CD8-positive, alpha-beta T cell (primary cell): ENCODE measurements at places on chromosomes 1 and 21.

- DNase-seq, result no peak
Measured at GRCh38 chr1:194474701-194475100, 1288.3 kb upstream of the B3GALT2 start.

DNA sequence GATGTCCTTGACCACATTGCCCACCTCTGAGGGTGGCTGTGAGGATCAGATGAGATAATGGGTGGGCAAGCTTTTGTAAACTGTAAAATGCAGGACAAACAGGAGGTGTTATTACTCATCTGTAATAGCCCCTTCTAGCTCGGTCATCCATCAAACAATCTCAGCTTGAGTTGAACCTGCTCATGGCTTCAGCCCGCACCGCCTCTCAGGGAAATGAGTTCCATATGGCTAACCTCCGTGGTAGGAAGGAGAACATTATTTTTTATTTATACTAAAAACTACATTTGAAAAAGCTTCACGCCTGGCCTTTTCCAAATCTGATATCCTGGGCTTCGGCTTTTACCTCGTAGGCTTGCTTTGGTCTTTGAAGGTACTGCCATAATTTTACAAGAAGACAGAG, 116.2 kb upstream of the USP24 start:
- no peak for DNase-seq

- DNase-seq, result no peak
Measured at GRCh38 chr1:115655306-115655663, 13.5 kb downstream of the VANGL1 start.

DNA sequence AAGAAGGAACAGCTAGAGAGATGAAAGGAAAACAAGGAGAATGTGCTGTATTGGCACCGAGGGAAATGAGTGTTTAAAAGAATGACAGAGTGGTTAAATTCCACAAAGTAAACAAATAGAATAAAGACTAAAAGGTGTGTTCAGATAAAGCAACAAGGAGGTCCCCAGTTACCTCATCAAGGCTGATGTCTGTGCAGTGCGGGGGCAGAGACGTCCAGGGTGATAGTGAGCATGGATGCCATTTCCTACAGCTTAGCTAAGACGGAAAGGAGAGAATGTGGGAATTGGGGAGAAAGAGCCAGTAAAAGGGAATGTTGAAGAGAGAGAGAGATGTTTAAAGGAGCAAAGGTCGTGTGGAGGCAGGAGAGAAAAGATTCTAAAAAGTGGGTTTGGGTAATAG, 15.5 kb downstream of the LMOD1 start:
- no peak for DNase-seq

DNA sequence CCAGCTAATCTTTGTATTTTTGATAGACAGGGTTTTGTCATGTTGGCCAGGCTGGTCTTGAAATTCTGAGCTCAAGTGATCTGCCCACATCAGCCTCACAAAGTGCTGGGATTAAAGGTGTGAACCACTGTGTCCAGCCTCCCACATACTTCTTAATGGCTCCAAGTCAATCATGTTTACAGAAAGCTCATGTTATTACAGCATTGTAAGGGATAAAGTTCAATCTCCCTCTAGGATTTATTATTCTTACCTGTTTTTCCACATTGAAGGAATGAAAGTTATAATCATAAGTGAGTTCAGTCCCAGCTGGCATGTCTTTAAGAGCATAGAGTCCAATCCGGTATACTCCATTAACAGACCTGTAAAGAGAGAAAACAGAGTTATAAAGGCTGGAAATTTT, 39.4 kb downstream of the RUSC1 start:
- DNase-seq, result no peak

DNA sequence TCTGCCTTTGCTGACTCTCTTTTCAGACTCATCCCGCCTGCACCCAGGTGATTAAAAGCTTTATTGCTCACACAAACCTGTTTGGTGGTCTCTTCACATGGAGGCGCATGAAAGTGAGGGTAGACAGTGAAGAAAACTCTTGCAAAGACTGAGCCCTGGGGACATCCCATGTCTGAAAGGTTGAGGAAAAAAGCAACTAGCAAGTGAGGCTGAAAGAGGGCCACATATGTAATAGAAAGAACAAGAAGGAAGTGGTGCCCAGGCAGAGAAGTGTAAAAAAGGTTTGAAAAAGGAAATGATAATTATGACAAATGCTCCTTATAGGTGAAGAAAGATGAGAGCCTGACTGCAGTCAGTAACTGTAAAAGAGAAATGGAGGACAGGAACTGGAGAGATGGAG, 115.9 kb upstream of the NEK7 start:
- no peak for DNase-seq

- DNase-seq, result peak; percentile 36
Measured at GRCh38 chr1:78839704-78840277, 166.7 kb downstream of the ADGRL4 start.

- no peak for DNase-seq
Measured at GRCh38 chr1:85198864-85199263, 2.0 kb downstream of the SYDE2 start.

DNA sequence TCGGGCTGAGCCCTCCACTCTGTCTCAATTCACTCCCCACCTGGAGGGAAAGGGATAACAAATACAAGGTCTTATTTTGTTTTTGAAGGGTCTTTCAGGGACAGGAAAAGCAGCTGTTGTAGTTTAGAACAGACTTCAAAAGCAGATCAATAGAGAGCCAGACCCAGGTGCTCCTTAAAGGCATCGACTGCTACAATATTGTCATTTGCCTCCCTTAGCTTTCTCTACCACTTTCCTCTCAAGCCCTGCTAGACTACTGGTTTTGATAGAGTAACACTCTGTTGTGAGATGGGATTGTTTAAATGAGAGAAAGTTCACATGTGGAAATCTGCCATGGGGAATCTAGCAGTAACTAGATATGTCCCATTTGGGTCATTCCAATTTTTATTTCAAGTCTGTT, 24.0 kb downstream of the RGS7 start:
- no peak for DNase-seq

GRCh38 chr1:79694241-79694640, 687.7 kb upstream of the ADGRL4 start:
- no peak for DNase-seq

GRCh38 chr1:3785456-3786157, 10.7 kb downstream of the LRRC47 start:
- no peak for DNase-seq

DNA sequence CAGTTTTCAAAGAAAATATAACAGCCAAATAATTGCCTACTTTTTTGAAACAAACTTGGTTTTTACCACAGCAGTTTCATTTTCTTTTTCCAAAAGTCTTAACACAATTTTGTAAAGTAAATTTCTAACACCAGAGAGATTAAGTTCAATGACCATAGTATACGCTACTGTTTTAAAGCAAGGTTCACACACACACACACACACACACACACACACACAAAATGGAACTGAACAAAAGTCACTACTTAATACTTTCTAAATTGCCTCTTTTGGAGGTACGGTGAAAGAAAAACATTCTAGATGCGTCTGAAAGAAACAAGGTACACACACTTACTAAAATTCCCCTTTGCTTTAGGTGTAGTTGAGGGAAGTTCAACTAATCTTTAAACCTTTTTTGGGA, 30.1 kb downstream of the C21orf91 start:
- DNase-seq, result no peak

GRCh38 chr1:29197590-29197924, 15.9 kb upstream of the SRSF4 start:
- peak; percentile 51 for DNase-seq

GRCh38 chr1:107187399-107187798, 46.6 kb downstream of the NTNG1 start:
- DNase-seq, result no peak

GRCh38 chr1:100377590-100378361, 25.5 kb downstream of the CDC14A start:
- no peak for DNase-seq

DNA sequence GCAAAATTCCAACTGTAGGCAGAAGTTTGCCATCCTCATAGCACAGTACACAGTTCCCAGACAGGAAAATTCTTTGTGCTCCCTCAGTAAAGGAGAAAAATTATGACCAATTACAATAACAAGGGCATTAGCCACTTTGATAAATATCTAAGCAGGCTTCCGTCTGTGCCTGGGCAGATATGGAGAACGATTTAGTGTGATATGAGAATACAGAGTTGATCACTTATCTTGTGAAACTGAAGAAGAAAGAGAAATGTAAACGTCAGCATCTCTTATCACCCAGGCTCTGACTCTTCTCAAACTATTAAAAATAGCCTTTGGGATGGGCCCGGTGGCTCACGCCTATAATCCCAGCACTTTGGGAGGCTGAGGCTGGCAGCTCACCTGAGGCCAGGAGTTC, 54.5 kb upstream of the TIAM1 start:
- DNase-seq, result no peak

- no peak for DNase-seq
Measured at GRCh38 chr1:234942879-234943506, 185.6 kb downstream of the TOMM20 start.

DNA sequence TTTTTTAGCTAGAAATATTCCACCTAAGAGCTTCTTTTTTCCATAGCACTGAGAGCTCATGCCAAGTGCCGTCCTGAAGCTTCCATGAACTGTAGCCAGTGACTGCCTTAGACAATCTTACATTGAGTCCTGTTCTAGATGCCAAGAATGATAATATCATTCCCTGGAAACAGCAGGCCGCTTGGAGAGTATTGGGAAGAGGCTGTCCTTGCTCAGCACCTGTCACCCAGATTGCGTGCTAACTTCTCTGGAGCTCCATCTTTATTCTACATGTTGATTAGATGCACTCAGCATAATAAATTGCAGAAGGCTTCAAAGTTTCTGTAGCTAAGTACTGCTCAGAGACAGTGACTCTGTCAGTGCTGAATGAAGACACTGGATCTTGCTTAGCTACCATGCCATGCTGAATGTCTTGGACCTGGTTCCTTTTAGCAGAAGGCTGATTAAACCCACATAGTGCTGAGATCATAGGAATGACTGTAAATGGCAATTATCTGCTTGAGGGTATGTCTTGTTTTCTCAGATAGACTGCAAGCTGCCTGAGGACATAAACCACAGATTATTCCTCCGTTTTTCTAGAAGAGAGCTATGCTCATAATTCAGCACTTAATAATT, 83.1 kb upstream of the IRF2BP2 start:
- DNase-seq, result no peak

DNA sequence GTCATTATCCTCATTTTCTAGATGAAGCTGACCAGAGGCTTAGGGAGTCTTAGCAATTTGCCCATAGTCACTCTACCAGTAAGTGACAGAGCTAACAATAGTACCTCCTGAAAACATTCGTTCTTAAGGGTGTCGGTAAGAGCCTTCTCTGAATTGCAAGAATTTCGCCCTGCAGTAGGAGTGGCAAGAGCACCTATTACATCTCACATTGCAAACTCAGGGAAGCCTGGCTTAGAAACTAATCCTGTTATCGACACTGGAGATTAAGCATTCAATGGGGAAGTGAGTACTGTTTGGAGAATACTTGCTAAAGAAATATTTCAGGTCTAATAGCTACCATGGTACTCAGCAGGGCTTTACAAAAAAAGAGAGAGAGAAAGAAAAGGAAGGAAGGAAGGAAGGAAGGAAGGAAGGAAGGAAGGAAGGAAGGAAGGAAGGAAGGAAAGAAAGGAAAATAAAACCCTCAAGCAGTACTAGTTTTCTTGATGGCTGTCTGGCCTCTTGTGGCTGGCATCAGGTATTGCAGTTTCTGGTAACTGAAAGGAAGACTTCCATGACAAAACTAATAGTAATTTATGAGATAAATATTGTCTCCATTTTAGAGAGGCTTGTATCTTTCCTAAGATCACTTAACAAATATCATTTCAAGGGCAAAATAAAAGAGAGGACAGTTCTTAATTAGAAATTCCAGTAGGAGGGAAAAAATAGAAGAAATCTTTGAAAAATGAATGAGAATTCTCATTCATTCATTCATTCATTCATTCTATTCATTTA, 10.4 kb downstream of the C1orf226 start:
- DNase-seq, result no peak

GRCh38 chr1:112887599-112888283, 68.3 kb downstream of the SLC16A1 start:
- DNase-seq, result no peak

DNA sequence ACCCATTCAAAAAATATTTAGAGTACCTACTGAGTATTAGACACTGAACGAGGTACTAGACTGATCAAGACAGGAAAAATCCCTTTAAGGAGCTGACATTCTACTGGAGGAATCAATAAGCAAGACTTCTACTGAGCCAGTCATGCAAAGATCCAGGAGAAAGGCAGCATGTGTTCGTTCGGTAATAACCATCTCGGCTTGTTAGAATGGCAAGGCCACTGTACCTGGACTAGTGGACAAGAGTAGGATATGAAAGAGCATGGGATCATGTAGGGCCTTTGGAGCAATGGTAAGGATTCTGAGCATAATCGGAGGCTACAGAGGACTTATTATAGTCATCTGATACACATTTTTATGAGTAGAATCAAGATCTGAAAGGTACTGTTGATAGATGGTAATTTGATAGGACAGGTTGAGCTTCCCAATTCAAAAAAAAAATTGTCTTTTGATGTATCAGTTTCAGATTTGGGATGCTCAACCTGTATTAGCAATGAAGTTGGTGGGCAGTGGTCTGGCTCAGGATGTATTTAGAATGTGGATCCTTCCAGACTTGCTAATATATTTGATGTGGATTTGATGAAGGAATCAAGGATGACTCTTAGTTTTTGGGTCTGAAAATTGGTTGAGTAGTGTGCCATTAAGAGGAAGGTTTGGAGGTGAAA, 2.3 kb downstream of the COX20 start:
- no peak for DNase-seq

GRCh38 chr1:80566123-80566522, 1234.6 kb upstream of the ADGRL2 start:
- no peak for DNase-seq

GRCh38 chr1:214830941-214831340, 227.9 kb downstream of the CENPF start:
- no peak for DNase-seq

DNA sequence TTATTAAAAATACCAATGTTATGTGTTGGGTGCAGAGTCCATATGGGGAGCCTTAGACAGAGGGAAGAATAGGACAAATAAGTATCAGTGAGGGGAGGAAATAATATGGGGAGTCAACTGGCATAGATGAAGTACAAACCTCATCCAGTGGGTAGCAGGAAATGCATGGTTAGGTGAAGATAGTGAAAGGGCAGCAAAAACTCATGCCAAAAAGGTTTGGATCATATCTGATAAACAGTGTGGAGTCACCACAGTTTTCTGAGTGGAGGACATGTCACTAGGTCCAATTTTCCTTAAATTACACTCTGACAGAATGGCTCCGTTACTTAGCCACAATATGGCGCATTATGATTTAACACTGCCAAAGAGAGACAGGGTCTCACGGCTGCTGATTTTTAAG, 10.3 kb downstream of the DUSP23 start:
- DNase-seq, result no peak

DNA sequence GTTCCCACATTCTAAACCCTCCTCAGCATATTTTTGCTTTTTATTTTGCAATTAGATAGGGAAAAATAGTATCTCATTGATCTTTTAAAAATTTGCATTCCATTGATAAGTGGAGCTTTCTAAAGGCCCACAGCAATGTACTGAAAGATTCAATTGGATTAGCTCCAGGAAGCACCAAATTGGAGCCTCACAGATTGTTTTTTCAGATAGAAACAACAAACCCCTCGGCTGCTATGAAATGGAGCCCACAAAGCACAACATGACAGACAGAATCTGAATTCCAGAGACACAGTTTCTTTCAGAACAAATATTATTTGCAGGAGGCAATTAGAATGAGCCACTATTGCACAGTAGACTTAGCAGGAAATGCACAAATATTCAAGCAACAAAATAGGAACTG, 58.9 kb upstream of the KIF26B start:
- DNase-seq, result no peak
